NCI-H1105 (cell line): ENCODE measurements at places on chromosomes 13 and 19.

DNA sequence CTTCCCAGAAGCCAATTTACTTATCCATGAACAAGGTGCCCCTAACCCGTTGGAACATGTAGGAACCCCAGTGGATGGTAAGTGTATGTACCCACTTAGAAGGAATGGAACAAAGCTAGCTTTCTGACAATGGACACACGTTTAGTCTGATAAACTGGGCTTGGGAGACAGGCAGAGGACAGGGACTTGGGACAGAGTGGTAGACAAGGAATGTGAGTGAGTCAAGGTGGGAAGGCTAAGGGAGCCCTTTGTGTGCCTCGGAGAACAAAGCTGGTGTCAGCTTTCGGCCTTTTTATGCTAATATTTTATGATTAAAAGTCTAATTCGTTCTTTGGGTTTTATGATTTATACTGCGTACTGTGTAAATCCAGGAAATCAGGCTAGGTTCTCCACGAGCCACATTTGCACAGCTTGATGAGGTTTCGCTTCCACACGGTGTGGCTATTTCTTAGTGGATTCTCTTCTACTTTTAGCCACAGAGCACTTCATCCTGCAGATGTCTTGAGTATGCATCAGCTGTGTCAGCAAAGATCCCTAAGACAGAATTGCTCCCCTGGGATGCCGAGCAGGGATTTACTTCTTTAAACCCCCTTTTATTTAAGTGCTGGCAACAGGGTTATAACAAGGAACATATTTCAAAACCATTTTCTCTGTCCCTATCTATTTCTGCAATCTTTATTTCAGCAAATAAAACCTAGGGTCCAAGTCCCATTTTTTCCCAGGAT, 258.5 kb downstream of the DLEU7 start:
- DNase-seq = no peak

- DNase-seq = no peak
These were observed 406.8 kb upstream of the HTR2A start for GRCh38 chr13:47303626-47304025.

- no peak for DNase-seq
These were observed 726 bp upstream of the ZNF358 start for GRCh38 chr19:7515110-7515644.

DNA sequence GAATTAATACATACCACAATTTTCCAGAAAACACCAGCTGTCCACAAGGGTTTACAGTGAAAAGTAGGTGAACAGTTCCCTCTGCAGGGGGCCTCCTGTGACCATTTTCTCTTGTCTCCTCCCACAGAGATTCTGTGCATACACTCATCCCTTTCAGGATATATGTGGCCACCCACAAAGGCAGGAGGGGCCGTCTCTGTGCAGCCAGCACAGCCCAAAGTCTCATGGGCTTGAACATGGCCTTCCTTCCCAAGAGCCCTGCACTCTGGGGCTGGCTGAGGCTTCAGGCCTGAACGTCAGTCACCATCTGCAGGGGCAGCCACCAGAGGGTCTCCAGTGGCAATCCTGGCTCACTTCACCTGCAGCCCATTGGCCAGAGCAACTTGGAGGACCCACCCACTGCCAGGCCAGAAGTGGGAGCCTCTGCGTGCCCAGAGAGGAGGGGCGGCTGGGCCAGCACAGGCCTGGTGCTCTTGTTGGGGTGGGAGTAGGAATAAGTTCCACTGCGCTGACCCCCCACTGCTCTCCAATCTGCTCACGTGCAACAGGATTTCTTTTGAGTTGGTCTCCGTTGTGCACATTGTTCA, 25.1 kb downstream of the TMEM161A start:
- no peak for DNase-seq

GRCh38 chr13:95246292-95247082, 54.8 kb downstream of the ABCC4 start:
- DNase-seq = peak; percentile 77

- DNase-seq = no peak
These were observed 387.1 kb upstream of the SGCG start for GRCh38 chr13:22793598-22794134.

DNA sequence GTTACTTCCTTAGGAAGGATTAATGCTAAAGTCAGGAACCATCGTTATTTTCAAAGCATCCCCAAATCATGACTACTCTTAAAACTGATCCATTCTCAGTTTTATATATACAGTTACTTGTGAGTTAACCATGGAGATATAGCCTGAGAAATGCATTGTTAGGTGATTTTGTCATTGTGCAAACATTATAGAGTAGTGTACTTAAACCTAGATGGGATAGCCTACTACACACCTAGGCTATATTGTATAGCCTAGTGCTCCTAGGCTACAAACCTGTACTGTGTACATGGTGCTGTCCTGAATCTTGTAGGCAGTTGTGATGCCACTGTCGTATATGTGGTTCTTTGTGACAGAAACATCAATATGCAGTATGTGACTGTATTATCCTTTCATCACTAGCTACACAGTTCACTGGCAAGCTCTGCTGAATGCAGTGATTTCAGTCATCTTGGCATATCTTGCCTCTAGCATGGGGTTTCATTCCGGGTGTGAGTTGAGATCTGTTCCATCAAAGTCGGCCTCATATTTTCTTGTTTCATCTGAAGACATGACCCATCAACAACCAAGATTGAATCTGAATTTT, 45.3 kb downstream of the CDK8 start:
- no peak for DNase-seq

DNA sequence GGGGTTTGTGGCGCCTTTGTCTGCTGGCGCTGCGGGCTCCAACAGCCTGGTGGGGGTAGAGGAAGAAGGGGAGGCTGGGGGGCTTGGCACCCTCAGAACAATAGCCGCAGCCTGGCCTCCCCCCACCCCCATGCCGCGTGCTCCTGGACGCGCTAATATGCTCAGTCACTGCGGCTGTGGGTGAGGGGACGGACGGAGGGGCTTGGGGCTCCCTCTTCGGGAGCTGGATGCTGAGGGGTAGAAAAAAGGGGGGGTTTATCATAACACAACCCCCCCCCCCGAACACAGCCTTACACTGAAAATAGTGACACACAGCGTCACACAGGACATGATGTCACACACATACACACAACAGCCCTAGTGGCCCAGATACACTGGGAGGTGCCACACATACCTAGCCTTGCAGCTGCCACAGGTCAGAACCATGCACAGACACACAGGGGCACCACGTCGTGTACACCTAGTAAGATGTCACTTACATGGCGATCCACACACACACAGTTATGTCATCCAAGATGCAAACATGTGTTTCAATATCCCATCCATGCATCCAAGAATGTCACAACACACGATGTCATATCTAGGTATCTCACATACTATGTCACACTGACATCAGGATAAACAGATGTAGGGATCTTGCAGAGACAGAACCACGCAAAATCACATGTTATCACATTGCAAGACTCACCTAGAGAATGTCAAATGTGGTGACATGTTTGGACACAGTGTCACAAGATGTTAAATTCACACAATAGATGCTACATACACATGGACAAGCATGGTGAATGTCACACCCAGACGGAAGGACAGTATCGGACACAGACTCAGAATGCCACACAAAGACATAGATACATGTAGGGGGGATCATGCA, 806 bp downstream of the MAST1 start:
- no peak for DNase-seq

GRCh38 chr19:6219586-6220290, 60.0 kb downstream of the MLLT1 start:
- no peak for DNase-seq

DNA sequence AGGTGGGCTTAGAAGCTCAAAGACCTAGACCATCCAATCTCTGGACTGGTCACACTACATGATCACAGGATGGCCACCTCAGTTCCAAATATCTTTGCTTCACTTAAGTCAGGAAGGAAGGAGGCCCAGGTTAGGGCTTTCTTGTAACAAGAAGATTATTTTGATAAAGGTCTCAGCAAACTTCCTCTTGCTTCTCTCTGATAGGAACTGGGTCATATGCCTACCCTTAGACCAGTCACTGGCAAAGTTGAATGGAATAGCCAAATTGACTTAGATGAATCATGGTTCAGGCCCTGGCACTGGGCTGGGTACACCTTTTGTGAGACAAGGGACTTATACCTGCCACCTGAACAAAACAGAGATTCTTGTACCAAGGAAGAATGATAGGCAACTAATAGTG, 11.0 kb downstream of the FRY start:
- DNase-seq = no peak

DNA sequence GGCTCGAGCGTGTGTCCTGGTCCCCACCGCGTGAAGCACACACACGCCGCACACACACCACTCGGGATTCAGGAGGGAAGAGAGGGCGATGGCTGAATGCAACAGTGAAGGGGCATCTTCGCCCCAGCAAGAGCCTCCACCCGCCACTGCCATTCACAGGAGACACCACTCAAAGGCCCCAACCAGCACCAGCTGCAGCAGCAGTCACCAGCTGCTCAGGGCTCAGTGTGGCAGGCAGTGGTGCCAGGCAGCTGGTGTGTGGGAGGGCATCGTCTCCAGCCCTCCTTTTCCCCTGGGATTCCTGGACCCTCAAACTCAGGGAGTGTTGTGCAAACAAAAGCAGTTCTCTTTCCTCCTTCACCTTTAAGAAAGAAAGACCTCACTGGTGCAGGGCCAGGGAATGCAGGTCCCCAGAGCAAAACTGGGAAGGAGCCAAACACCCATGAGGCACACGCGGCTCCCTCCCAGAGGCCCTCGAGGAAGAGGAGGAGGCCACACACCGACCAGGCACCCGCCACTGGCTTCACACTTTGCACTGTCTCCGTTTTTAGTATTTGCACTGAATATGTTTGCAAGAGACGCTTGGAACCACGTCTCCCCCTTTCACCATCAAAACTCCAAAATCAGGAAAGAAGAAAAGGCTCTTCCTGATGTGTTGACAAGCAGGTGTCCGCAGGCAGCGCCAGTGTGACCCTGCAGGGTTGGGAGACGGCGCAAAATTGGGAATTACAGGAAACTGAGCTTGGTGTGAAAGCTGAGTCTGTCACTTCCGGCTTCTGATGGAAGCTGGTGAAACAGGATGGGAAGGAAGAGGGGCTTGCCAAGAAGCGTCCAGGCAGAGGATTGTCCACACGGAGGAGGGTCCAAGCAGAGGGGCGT, 26.4 kb upstream of the F7 start:
- DNase-seq = no peak

GRCh38 chr19:53958168-53958571, 4.6 kb upstream of the CACNG8 start:
- DNase-seq = peak; percentile 37

DNA sequence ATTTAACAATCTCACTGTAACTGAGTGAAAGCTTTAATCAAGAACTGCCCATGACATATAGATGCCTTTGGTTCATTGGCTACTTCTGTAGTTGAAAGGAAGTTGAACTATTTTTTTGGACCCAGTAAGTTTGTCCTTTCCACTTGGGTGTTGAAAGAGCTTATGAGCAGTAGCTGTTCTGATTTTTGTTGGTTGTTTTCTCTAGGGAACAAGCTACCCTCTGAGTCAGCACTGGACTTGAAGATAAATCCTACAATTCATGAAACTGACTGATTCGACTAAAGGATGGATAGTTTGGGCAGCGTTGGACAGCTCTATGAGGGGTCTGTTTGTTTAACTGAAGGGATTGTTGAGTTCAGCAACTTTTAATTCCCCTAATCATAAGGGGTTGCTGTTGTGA, 101.0 kb downstream of the PAN3 start:
- DNase-seq = no peak

- peak; percentile 46 for DNase-seq
These were observed 830 bp downstream of the NEK5 start for GRCh38 chr13:52127783-52128702.

- no peak for DNase-seq
These were observed 1378.7 kb upstream of the PRR20A start for GRCh38 chr13:55761986-55762385.

DNA sequence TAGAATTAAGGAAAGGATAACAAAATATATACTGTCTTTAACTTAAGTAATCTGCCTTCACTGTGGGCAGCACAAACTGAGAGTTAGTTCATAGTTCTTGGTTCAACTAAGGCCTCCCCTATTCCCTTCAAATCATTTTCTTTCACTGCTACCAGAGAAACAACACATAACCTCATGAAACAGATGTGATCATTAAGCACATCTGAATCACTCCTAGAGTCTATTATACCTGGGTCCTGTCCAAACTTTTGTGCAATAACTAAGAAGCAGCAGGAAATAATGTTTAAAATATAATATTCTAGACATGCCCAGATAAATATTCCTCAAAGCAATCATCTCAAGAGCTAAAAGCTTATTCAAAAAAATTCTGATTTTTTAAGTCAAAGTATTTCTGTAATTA, 62.9 kb downstream of the ZC3H13 start:
- no peak for DNase-seq

- no peak for DNase-seq
These were observed 1536.1 kb downstream of the UQCRFS1 start for GRCh38 chr19:27676877-27677276.

GRCh38 chr13:34357435-34358232, 539.7 kb downstream of the RFC3 start:
- no peak for DNase-seq

DNA sequence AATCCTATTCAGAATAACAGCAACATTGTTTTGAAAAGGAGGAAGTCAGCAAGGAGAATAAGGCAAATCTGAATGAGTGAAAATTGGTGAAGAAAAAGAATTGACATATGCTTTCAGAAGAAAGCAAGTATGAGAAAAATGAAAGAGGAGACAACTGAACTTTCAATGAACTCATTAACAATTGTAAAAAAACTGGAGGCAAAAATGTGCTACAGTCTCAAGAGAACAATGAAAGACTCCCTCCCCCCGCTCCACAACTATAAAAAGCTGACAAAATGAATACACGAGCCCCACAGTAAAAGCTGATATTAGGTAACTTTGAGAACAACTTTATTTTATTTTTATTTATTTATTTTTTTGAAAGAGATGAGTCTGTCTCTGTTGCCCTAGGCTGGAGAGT, 373.1 kb downstream of the DIAPH3 start:
- DNase-seq = no peak

GRCh38 chr13:57633141-57633949, 1.8 kb downstream of the PCDH17 start:
- no peak for DNase-seq

DNA sequence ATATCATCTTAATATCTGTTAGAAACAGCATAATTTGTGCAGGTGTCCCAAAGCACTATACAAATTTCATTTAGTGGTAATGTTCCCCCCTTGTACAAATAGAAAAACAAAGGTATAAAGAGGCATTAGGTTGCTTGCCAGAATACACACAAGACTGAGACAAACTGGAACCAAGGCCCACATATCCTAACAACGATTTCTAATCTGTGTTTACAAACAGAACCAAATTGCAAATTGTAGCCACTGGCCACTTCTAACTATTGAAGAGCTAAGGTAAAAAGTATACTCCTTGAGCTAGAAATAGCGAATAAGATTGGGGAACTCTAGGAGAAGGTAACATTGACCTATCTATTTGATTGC, 526.1 kb downstream of the KLF12 start:
- DNase-seq = peak; percentile 53
